Stimulated activated CD8-positive, alpha-beta memory T cell treated with anti-CD3 and anti-CD28 coated beads, Interleukin-2, amount 100 ng/mL, for 1 hour (primary cell): ENCODE measurements at places on chromosomes 6 and 20.

DNA sequence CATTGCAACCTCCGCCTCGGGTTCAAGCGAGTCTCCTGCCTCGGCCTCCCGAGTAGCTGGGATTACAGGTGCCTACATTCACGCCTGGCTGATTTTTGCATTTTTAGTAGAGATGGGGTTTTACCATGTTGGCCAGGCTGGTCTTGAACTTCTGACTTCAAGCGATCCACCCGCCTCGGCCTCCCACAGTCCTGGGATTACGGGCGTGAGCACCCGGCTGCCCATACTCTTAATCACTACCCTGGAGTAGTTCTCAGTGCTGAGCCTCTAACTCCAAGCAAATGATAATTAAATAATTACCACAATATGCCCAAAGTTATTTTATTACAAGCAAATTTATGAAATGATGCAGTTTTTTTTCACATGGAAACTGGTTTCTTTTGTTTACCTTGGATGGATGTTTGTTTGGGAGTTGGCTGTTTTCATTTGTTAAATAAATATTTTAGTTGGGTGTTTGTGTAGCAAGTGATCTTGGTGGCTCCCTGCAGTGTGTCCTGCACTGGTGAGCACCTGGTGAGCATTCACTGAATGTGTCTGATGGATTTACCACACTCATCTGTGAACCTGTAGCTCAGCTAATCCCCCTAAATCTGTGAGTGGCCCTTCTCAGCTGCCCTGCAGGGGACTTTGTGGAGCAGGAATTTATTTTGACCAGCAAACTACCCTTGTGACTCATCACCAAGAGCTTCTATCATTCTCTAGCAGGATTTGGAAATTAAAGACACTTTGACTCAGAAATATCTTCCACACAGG, 36.9 kb downstream of the UTRN start:
- DNase-seq, result no peak

DNA sequence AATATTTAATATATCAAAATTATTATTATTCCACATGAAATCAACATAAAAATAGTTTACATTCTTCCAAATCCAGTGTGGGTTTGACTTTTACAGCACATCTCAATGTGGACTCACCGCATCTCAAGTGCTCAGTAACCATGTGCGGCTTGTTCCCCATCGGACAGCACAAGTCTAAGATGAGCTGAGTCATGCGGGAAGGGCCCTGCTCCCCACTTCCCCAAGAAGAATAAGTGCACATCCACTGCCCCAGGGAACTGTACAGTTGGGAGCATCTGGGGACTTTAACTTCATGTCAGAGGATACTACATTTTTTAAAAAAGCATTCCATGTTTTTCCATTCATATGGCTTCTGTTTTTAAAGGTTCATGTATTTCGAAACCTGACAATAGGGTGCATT, 325.6 kb downstream of the BTBD3 start:
- DNase-seq, result no peak

- DNase-seq, result no peak
Measured at GRCh38 chr6:154951345-154952200, 43.5 kb upstream of the TIAM2 start.

GRCh38 chr6:167817016-167817415, 9.7 kb upstream of the AFDN start:
- no peak for DNase-seq

DNA sequence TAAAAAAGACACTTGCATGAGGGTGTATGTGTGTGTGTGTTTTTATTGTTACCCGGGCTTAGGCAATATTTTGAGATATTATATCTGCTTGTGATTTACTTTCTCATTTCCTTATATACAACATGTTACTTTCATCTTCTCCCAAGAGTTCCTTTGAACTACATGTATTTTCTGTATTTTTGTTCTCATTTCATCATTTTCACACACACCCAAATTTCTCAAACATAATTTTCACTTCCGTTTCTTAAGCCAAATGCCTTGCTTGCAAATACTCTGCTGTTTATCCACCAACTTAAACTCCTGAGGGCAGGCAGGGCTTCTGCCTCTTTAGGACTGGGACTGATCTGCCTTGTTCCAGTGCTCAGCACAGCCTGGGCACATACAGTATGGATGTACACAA, 69.3 kb upstream of the FYN start:
- no peak for DNase-seq

DNA sequence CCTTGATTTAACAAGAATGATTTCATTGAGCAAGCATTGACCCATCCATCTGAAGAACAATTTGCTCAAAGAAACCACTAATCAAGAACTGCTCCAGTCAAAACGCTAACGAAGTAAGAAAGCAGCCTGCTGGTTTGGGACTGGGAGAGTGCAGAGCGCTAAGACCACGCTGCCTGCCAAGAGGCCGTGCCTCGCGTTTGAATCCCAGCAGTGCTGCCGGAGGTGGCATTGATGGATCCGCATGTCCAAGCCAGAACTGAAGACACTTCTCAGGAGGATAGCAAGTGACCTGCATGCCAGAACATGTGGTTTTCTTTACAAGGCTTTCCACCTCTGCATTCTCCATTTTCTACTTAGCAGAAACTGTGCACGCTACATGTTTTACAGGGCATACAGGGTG, 105.2 kb upstream of the FOXC1 start:
- no peak for DNase-seq

DNA sequence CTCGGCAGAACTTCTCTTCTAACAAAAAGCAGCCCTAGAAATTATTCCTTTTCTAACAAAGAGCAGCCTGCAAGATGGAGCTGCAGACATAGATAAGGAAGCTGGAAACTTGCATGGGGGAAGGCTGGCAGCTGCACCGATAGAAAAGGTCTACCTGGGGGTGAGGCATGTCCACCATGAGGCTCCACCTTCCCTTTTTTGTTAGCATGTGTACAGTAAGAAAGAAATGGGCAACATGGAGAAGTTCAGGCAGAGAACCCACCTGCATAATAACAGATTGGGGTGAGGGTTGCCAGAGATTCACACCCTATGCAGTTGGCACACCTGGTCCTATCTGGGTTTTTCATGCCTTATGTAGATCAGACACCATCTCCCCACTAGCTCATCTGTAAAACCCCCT, 25.4 kb downstream of the ZNF311 start:
- DNase-seq, result no peak

- no peak for DNase-seq
Measured at GRCh38 chr6:26223650-26224546, 136.7 kb downstream of the HFE start.

GRCh38 chr20:64056889-64057627, 5.9 kb upstream of the TCEA2 start:
- no peak for DNase-seq

GRCh38 chr20:5041433-5041832, 40.1 kb upstream of the SLC23A2 start:
- DNase-seq, result no peak

GRCh38 chr6:51788121-51788520, 299.3 kb downstream of the PKHD1 start:
- DNase-seq, result no peak

DNA sequence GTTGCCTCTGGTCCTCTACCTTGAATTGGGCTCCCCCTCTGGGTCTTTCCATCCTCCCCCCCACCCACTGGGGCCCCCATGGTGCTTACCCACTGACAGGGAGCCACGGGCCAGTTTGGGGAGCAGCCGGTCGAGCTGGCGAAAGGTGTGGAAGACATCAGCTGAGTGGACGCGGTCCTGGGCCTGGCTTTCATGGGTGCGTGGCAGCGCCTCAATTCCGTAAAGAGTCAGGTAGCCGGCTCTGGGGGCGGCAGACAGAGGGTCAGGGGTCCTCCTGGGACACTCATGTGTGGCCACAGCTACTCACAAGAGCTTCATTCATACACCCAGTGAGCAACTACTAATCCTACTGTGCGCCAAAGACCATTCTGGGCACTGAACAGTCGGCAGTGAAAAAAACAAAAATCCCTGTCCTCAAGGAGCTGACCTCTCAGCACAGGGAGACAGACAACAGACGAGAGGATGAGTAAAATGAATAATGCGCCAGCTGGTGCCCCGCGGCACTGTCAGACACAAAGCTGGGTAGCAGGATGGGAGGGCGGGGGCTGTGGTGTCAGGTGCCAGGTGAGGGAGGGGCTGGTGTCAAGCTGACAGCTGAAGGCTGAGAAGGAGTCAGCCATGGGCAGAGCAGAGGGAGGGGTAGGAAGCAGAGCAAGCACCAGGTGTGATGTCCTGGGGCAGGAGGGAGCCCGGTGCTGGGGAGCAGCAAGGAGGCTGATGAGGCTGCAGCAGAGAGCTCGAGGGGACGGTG, 28.3 kb downstream of the PTGIS start:
- no peak for DNase-seq

GRCh38 chr20:25750765-25751696, 54.4 kb upstream of the ZNF337 start:
- DNase-seq, result no peak

DNA sequence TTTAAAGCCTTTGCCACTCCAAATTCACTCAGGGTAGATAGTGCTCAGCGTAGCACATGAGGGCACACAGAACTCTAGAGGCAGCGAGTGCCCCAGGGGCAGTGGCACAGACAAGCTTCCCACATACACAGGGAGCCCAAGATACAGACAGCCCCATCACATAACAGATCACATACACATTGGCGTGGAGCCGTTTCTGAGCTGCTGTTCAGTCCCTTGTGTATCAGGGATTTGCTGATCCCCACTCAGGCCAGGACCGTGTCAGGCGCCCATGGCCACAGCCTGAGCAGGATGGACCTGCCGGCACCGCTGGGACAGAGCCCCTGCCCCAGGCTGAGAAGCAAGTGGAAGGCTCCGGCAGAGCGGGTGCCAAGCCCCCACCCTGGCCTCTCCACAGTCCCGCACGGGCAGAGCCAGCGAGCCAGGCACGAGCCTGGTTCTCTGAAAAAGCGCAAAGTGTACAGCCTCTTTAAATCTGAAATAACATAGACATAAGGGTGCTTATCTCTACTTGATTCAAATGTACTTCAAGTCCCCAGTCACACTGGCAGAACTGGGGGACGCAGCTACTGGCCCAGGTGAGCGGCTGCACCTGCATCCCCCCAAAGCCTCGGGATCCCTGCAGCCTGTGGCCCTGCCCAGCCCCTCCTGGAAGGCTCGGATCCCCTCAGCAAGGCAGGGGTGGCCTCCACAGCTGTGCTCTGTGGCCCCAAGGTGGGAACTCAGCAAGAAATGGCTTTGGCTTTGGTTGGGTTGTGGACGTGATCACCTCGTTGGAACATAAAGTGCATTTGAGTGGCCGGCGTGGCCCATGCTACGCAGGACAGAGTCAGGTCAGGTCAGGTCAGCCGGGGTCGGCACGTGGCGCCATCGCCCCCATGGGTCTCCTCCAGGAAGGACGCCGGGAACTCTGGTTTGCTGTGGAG, 231.3 kb downstream of the ERMARD start:
- no peak for DNase-seq

DNA sequence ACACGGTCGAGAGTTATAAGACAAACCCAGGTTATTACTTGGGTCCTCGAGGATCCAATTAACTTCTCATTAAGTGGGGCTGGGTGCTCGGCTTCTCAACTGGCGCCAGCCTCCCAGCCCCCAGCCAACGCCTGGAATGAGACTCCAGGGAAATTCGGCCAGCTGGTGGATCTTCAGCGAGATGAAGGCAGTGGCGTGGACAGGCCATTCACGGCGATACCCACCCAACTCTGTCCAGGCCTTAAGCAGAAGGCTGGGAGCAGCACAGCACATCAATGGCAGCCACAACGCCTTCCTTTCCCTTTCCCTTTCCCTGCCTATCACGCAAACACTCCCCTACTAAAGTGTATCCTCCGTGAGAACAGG, 868 bp downstream of the METTL24 start:
- no peak for DNase-seq

- DNase-seq, result no peak
Measured at GRCh38 chr20:40925829-40926510, 102.7 kb upstream of the TOP1 start.

GRCh38 chr6:168605964-168606363, 165.0 kb downstream of the SMOC2 start:
- DNase-seq, result no peak

DNA sequence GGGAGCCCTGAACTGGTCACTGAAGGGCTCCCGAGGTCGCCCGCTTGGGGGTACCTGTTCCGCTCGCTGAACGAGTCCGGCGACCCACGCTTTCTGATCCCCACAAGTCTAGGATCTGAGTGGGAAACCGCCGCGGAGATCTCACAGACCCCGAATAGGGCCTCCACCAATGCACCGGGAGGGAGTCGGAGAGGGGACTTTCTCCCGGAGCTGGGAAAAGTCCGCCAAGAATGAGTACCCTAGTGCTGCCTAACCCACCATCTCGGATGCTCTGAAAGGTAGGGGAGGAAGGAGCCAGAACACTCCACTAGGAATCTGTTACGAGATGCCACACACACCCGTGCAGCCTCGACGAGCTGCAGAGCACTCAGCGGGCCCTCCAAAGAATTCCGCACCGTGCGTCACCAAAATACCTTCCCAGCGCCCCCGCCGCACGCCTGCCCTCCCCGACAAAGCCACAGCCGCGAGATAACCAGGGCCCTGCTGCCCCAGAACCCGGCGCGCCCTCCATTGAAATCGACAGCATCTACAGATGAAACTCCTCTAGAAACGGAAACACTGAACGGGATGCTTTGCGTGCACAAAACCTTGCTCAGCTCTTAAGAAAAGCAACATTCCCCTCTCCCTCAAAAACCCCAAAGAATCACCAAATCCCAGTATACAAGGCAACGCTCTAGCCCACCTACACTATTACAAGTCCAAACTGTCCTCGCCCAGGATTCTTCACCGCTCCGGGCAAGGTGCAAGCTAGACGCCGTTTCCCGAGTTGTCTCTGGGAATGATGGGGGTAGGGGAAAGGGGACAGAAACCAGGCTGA, 686 bp downstream of the COL12A1 start:
- DNase-seq, result no peak

DNA sequence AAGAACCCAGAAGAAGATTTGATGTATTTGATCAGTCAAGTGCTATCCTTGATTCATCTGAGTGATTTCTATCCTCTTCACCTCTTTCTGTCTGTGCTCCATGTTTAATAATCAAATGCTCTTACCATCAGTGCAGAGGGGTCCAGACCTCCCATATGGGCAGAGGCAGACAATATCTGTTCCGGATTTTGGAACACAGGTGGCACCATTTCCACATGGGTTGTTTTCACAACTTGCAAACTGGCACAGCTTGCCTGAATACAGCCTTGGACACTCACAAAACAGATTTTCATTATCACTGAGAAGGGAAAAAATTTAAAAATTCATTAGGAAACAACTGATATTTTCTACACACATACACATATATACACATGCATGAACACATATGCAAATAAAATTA, 228.5 kb downstream of the PHF3 start:
- DNase-seq, result no peak
